ENCODE measurements at places on chromosomes 2 and 18.

- DNase-seq, result no peak
Observed at GRCh38 chr2:85731606-85732005, 22.2 kb upstream of the ATOH8 start.

DNA sequence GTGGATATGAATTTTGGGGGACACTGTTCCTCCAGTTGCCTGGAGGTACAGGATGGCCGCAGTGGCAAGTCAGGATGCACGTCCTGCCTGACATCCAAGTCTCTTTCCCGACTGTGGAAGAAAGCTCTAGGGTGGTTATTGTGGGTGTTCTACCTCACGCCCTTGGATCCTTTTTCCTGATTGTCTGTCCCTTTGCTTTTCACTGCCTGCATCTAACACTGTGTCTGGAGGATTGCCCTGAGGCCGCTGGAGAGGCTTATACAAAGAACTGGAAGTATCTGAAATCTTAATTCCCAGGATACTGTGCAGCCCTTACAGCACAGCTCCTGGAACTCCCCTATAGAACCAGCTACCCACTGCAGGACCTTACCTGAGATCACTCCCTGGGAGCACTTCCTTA is 250.5 kb downstream of the TFCP2L1 start:
- no peak for DNase-seq

GRCh38 chr2:36097022-36097421 is 258.6 kb upstream of the CRIM1 start:
- no peak for DNase-seq

DNA sequence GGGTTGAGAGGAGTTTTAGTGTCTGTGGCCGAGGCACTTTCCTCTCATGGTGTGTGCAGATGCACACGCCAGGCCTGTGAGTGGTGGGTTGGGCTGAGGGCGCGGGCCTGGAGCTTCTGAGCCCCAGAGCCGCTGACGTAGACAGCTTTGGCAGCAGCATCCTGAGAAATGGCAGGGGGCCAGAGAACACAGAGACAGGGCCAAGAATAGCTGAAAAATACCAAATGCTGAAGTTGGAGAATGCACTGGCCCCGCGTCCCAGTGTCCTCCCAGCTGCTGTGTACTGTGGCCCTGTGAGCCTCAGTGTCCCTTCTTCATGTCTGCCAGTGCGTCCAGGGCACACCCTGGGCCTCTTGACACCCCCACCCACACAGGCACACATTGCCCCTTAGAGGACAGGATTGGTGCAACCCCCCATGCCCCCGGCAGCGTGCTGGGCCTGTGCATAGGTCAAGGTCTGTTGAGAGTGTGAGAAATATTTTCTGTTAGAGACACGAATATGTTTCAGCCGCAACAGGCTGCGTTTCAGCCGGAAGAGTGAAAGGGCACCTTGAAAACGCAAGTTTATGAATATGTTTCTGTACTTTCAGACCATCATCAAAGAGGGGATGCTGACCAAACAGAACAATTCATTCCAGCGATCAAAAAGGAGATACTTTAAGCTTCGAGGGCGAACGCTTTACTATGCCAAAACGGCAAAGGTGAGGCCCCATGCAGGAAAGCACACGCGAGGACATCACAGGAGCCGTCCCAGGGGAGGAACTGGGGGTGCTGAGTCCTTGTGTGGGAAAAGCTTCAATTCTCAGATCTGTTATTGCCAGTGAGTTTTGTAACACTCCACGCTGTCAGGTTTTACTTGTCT is 33.6 kb downstream of the DGKD start:
- DNase-seq, result no peak

DNA sequence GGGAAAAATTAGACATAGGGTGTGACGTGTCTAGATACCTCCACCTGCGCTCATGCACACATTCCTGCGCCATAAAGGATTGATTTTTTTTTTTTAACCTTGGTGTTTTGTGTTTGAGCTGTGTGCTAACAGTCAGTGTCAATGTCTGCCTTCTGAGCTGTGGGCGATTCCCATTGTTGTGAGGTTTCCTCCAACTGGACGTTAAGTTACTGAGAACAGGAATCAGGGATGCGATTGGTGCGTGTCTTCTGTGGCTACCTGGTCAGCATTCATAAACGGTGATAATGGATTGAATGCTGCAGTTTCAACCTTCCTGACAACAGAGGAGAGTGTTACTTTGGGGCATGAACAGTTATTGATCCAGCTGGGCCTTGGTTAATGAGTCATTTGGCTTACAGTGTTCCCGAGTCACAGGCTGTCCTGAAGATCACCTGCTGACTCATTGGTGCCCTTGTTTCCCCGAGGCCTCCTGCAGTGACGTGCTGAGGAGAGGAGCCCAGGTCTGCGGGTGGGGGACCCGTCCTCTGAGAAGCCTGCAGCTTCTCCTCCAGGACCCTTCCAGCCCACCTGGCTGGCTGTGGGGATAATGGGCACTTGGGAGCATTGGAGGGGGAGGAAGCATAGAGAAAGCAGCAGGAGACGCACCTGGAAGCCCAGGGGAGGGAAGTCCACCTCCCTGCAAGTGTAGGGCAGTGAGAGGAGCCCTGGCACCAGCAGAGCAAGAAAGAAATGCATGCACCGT is 25.8 kb upstream of the CABYR start:
- DNase-seq, result no peak
